ENCODE measurements at places on chromosomes 12 and 14. TPM values are rescaled to one million over a fixed set of nuclear protein-coding genes. Genes with fewer than 3 reads are reported as not detected.
A peak's percentile ranks its signal among the peaks of the same experiment; 100 is the strongest.

DNA sequence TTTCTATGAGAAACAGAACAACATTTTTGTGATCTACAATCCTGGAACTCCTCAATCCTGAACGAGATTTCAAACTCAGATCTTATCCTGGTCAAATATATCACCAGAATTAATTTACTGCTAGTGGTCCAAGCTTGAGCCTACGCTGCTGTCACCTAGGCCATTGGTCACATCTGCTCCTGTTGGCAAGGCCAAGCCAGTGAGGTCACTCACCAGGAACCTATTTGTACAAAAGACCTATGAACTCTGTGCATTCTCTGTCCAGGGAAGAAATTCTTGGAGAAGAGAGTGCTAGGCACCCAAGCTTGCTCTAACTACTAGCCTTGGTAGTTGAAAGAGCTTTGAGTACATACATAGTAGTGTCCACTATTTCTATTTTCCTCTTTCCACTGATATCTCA lies 106.1 kb downstream of the SLC15A5 start:
- no peak for DNase-seq

- DNase-seq: no peak
Measured at GRCh38 chr12:45350861-45351260, 135.0 kb downstream of the ANO6 start.

DNA sequence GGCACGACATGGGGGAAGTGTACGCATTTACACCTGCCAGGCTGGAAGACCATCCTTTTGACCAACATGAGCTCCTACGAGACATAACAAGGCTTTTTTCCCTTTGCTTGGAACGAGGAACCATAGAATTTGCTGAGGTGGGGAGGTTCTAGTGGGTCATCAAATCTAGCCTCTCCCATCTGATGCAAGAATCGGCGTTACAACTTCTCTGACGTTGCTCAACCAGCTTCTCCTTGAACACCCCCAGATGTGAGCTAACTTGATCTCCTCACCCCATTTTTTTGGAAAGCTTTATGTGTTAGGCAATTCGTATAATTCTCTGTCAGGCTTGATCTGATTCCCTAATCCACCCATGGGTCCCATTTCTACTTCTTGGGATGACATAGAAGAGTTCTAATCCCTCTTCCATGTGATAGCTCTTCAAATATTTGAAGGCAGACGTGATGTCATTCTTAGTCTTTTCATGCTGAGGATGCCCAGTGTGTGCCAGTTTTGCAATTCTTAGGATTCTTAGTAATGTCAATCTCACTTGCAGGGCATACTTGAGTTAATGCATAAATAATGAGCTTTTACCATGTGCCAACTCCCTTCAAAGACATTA lies 163.6 kb upstream of the PARP11 start:
- no peak for DNase-seq

DNA sequence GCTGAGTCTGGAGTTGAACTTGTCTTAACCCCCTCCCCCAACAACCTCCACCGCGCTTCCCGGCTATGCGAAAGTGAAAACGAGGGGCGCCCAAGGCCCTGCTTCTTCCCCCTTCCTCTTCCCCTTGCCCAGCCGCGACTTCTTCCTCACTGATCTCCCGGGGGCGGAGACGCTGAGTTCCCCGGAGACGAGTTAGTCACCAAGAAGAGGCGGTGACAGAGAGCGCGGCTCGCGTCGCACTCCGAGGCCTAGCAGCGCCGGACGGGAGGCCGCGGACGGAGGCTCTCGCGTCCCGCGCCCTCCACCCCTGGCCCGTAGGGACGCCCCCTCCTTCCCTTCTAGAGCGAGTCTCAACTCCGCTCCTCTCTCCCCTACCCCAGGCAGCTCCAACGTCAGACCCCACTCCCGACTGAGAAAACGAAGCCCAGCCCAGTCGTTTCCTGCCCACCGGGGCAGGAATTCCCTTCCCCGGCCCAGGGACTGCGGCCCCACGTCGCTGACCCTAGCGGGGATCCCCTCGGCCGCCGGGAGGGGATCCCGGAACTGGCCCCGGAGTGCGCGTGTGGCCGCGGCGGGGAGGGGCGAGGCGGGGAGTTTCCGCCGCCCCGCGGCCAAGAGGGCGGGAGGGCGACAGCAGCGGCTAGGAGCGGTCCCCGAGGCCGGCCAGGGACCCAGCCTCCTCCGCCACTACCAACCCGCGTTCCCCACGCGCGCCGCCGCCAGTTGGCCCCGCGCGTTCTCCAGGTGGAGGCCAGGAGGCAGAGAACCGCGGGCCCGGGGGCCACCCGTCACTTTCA lies 1.4 kb downstream of the BAZ1A start:
- DNase-seq: peak; percentile 95

DNA sequence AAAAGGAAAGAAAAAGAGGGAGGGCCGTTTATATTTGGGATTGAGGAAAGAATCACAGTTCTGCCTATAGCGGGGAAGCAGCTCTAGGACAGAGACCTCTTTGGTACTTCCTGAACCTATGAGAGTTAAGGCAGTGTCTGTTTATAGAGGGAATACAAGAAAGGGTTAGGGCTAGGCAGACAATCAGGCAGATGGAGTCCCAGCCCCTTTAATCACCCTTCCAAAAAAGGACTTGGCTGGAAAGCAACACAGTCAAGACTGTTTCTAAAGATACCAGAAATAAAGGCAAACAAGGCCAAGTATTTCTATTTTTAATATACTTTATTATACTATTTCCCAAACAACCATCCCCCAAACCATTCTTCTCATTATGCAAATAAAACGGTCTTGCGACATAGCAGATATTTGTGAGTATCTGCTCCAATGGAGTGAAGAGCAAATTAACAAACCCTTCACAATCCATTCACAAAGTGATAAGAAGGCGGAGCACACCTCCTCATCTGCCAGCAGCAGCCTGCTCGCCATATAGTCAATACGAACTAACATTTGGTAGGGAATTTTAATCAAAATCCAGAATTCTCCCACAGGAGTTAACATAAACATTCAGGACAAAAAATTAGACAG lies 697 bp upstream of the GRIP1 start:
- no peak for DNase-seq

- no peak for DNase-seq
Measured at GRCh38 chr12:68048648-68049297, 59.5 kb downstream of the IFNG-AS1 start.

DNA sequence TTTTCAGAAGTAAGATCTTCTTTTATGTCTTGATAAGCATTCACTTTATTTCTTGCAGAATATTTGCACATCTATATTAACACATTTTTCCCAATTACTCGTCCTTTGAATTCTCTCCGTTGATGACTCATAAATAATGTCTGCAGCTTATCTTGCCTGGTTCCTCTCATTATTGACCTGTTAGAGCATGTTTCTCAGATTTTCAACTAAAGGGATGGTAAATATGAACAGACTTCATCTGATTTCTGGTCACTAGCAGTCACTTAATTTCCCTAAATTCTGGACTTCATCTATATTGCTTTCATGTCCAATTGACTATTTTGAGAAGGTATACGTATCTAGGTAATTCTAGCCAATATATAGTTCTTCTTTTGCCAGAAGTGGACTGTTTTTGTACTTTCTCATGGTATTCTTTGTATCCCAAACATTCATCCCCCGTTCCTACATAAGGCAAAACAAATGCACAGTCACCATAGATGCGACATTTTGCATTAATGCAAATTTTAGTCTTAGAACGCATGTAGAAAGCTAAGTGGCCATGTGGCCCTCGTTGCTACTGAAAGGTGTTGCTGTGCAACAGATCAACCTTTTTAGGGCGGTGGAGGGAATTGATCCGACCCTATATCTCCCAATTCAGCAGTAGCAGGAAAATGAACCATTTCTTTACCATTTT lies 6.2 kb downstream of the PIK3C2G start:
- no peak for DNase-seq

GRCh38 chr12:79555028-79555925 lies 135.5 kb downstream of the PAWR start:
- peak; percentile 11 for DNase-seq

GRCh38 chr12:50778663-50779590 lies 15.0 kb downstream of the ATF1 start:
- no peak for DNase-seq

GRCh38 chr12:104551313-104551931 lies 94.7 kb downstream of the CHST11 start:
- DNase-seq: no peak

DNA sequence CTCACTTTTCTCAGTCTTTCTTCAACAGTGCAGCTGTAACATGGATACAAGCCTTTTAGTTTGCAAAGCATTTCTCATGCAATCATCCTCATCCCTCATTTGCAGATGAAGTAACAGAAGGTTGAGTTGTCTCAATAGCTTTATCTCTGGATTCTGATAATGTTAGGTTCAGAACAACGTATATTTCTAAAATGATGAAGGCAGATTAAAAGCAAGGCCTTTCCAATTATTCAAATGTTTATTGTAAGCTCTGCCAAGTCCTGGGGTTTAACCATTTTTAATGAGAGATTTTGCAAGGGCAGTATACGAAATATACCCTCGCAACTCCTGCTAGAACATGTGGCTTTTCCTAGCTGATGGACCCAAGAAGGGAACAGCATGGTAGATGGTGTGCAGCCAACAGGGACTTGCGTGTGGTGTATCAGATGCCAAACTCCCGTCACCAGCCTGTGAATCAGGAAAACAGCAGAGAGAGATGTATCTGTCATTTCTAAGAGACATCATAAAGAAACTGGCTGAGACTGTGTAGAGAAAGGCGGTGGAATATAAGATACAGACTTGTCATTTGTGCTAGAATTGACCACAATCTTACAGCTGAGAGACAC lies 319.7 kb downstream of the MED13L start:
- no peak for DNase-seq

DNA sequence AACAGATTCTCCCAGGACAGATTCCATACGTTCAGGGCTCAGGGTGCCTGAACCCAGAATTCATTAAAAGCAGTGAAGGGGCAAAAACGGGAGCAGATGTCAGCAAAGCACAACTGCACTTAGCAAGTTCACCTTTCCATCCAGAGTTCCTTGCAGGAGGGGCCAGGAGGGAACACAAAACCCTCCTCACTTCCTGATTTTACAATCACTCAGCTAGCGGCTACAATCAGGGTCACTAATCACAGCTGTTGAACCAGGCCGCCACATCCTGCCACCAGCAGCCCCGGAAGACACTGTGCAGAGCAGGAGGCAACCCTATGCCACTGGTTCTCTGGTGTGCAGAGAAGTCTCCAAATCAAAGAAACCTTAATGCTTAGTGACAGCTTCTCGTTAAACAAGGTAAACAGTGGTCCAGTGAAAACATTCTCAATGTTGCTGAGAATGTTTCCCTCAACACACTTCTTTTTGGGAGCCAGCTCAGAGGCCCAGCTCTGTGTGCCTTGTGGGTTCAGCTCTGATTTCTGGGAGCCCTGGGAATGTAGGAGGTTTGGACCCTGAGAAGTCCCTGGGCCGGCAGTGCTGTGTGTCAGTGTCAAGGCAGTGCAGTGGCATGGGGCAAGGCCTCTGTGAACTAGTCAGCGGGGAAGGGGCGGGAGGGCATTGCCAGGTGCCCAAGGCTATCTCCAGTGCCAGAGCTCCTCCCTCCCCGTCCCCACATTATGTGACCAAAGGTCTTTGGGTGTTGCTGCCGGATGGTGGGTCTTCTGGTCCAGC lies 54.5 kb downstream of the VCPKMT start:
- DNase-seq: peak; percentile 86

DNA sequence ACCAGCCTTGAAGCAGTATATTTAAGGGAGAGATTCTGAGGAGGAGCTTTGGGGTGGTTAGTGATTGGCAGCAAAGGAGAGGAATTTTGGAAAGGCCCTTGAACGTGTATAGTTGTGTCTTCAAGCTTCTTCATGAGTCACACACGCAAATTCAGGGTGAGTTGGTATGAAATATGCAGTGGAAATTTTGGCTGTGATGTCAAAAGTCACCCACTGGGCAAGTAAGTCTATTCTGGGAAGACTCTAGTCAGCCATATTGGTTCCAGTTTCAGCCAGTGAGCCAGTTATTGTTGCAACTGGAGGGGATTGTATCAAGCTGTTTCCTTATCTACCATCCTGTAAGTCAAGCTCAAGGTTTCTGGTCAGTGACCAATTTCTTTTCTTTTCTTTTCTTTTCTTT lies 32.0 kb upstream of the VASH1 start:
- DNase-seq: no peak

DNA sequence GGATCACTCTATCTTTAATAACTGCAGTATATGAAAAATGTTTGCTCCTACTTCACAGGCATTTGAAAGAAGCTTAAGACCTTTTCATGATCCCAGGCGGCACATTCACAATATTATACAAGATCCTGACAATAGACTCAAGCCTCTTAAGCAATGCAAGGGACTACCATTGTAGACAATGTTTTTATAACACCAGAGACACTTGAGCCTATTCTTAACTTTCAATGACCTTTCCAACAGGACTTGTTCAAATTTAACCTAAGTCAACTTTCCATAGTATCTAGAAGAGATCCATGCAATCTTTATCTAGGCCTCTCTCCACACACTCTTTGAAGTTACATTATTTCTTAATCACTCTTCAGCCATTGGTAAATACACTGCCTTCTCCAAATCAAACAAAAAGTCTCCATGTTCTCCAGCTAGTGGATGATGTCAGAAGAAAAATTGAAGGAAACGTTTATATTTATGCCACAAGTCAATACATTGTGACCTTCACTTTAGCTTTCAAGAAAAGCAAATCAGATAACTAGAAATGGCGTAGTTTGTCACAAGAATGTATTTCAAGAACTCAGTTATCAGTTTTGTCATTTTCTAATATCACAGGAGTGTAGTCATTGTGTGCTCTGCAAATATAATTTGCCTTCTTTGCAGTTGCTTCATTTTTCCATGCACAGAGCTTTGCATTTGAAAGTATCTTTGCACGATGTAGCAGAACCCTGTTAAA lies 41.2 kb downstream of the PHLDA1 start:
- no peak for DNase-seq

- DNase-seq: no peak
Measured at GRCh38 chr12:51275088-51275487, 4.9 kb upstream of the SMAGP start.

DNA sequence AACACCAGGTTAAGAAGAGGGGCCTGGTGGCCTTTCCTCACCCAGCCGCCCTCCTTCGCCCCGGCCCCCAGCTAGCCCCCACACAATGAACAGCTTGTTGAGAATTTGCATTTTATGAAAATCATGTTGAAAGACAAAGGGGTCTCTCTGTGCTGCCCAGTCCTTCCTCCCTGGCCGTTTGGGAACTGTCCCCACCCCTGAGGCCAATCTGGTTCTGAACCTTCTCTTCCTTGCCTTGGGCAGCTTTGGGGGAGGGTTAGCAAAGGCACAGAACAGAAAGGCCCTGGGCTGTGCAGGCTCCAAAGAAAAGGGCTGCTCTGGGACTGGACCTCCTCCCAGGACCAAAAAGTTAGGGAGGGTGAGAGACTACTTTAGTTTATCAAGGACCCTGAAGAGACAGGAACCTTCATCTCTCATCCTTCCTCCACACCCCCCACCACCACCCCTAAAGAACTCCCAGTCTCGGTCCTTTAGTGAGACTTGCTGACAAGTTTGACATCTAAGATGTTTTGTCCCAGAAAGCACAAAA lies 1.3 kb downstream of the TAMALIN start:
- DNase-seq: no peak

- no peak for DNase-seq
Measured at GRCh38 chr12:26156201-26156871, 31.5 kb upstream of the BHLHE41 start.

CCDC196 gene
- not detected for total RNA-seq

RAD51AP1 gene
- total RNA-seq: 69.5 TPM

SLC10A1 gene
- total RNA-seq: not detected

SYCP3 gene
- total RNA-seq: not detected

GPR65 gene
- 10.4 TPM for total RNA-seq

CREBL2 gene
- total RNA-seq: 15.6 TPM

BCL2L14 gene
- 21.8 TPM for total RNA-seq

TGFB3 gene
- 4.4 TPM for total RNA-seq

LRTM2 gene
- not detected for total RNA-seq
